ENCODE measurements at places on chromosomes 4 and X. TPM values are rescaled to one million over a fixed set of nuclear protein-coding genes. Genes with fewer than 3 reads are reported as not detected.

- no peaks in the 10 kb centered on the region for H3K27me3 ChIP-seq
- peak; percentile 27 for DNase-seq
- no peaks in the 10 kb centered on the region for H3K4me1 ChIP-seq
- no peaks in the 10 kb centered on the region for H3K36me3 ChIP-seq
- no peak overlapping the region for H3K27ac ChIP-seq
These were observed 744.0 kb downstream of the FSTL5 start for GRCh38 chr4:161419822-161420221.

GRCh38 chrX:118862091-118862490, 38.5 kb downstream of the ZCCHC12 start:
- DNase-seq: no peak
- no peaks in the 10 kb centered on the region for H3K27me3 ChIP-seq
- no peak overlapping the region for H3K27ac ChIP-seq
- H3K36me3 ChIP-seq: no peaks in the 10 kb centered on the region
- H3K4me3 ChIP-seq: no peak overlapping the region

GRCh38 chr4:31548823-31549222, 828.7 kb downstream of the PCDH7 start:
- H3K36me3 ChIP-seq: no peaks in the 10 kb centered on the region
- H3K27ac ChIP-seq: no peak overlapping the region
- H3K27me3 ChIP-seq: no peaks in the 10 kb centered on the region
- H3K4me1 ChIP-seq: no peaks in the 10 kb centered on the region
- DNase-seq: no peak

GRCh38 chr4:108570993-108571569, 49.3 kb upstream of the RPL34 start:
- H3K4me1 ChIP-seq: no peaks in the 10 kb centered on the region
- H3K4me3 ChIP-seq: no peak overlapping the region
- DNase-seq: no peak

- H3K27ac ChIP-seq: no peak overlapping the region
- no peaks in the 10 kb centered on the region for H3K4me1 ChIP-seq
- H3K27me3 ChIP-seq: no peaks in the 10 kb centered on the region
- no peak overlapping the region for H3K4me3 ChIP-seq
- no peaks in the 10 kb centered on the region for H3K36me3 ChIP-seq
These were observed 69.1 kb downstream of the RHOH start for GRCh38 chr4:40265910-40266274.

DNA sequence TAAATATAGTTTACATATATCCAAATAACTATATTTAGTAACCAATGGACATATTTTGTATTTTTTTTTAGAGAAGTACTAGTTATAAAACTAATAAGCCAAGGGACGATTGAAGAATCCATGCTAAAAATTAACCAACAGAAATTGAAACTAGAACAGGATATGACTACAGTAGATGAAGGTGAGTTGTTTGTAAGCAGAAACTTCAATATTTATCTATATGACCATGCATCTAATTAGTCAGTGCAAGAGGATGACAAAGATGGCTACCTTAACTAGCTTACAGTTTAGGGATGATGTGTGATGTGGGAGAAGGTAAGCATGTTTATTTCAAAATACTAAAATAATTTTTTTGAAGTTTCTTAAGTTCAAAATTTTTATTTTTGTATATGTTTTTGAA, 57.7 kb downstream of the HPGDS start:
- no peaks in the 10 kb centered on the region for H3K4me1 ChIP-seq
- no peaks in the 10 kb centered on the region for H3K27me3 ChIP-seq
- H3K27ac ChIP-seq: no peak overlapping the region
- DNase-seq: no peak
- peaks cover 5% of the 10 kb centered on the region for H3K36me3 ChIP-seq
- no peak overlapping the region for H3K4me3 ChIP-seq

DNA sequence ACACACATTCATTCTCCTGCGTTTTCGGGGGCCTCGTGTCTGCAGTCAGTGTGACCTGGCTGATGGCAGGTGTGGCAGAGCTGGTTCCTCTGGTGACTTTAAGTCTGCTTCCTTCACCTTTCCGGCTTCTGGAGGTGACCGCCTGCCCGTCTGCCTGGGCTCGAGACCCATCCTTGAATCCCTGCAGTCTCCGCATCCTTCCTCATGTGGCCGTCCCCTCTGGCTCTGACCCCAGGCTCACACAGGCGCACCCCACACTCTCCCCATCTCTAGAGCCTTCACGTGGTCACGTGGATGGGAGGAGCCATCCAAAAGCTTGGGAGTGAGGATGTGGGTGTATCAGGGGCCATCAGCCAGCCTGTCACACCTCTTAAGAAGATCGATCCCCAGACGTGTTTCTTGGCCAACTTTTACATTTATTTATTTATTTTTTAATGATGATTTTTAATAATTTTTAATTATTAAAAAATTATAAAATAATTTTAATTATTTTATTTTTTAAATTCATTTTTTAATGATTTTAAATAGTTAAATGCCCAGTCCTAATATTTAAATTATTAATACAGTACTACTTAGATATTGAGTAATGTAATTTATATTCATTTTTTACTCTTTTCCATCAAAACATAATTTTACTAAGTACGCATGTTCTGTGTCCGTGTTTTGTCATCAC, 20.9 kb downstream of the RGS12 start:
- no peak for DNase-seq
- no peaks in the 10 kb centered on the region for H3K36me3 ChIP-seq
- no peak overlapping the region for H3K4me3 ChIP-seq
- H3K27ac ChIP-seq: no peak overlapping the region
- no peaks in the 10 kb centered on the region for H3K4me1 ChIP-seq

DNA sequence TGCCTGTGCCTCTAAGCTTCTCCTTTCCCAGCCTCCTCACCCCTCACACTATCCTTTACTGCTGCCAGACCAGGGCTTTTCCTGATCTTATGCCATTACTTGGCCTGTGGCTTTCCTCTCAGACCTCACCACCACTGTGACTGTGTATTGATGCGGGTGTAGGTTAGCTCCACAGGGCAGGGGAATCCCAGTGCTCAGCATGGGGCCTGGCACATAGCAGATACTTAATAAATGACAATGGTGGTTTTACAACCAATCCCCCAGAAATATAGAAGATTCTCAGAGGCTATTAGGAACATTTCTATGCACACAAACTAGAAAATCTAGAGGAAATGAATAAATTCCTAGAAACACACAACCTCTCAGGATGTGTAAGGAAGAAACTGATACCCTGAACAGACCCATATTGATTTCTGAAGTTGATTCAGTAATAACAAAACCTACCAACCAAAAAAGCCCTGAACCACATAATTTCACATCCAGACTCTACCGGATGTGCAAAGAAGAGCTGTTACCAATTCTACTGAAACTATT, 129.6 kb upstream of the QRFPR start:
- DNase-seq: no peak
- no peak overlapping the region for H3K27ac ChIP-seq
- H3K36me3 ChIP-seq: no peaks in the 10 kb centered on the region
- no peak overlapping the region for H3K4me3 ChIP-seq
- H3K27me3 ChIP-seq: no peaks in the 10 kb centered on the region

GRCh38 chrX:100120956-100121355, 289.1 kb downstream of the PCDH19 start:
- no peak overlapping the region for H3K4me3 ChIP-seq
- no peak for DNase-seq
- no peaks in the 10 kb centered on the region for H3K36me3 ChIP-seq
- no peak overlapping the region for H3K27ac ChIP-seq
- H3K4me1 ChIP-seq: no peaks in the 10 kb centered on the region

DNA sequence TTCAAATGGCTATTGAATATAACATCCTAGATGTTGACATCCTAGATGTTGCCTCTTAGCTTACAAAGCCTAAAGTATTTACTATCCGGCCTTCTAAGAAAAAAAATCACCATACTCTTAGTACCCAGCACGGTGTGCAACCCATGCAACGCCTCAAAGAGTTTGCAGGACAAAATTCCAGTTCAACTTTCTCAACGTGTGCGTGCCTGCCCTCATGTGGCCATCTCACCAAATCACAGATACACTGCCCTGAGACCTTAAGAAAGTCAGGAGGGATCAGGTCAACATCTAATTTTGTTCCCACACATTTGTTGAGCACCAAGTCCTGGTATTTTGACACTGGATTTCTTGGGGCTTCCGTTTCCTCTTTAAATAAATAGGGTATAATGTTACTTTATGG, 68.3 kb downstream of the CRMP1 start:
- H3K4me1 ChIP-seq: no peaks in the 10 kb centered on the region
- DNase-seq: peak; percentile 29
- no peak overlapping the region for H3K4me3 ChIP-seq
- no peaks in the 10 kb centered on the region for H3K27me3 ChIP-seq

GRCh38 chr4:89514811-89515210, 207.2 kb upstream of the GPRIN3 start:
- H3K4me1 ChIP-seq: no peaks in the 10 kb centered on the region
- no peaks in the 10 kb centered on the region for H3K27me3 ChIP-seq
- DNase-seq: no peak

DNA sequence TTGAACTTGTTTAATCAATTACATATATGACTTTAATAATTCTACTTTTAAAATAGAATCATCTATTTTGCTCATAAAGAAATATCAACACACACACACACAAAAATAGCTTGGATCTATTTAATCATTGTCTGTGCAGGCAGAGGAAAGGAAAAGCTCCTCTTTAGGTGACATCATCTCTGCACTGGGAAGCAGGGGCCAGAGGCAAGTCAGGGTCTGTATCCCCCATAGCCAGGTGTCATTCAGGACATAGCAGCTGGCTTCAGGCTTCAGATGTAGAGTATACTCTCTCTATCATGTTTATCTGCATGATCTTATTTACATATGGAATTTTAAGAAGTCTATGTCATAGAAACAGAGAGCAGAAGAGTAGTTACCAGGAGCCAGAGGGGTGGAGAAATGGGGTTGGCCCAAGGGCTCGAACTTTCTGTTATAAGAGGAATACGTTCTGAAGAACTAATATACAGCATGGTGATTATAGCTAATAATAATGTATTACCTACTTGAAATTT, 110.4 kb upstream of the LDB2 start:
- no peaks in the 10 kb centered on the region for H3K27me3 ChIP-seq
- no peak for DNase-seq
- H3K4me1 ChIP-seq: no peaks in the 10 kb centered on the region
- no peaks in the 10 kb centered on the region for H3K36me3 ChIP-seq
- H3K27ac ChIP-seq: no peak overlapping the region

DNA sequence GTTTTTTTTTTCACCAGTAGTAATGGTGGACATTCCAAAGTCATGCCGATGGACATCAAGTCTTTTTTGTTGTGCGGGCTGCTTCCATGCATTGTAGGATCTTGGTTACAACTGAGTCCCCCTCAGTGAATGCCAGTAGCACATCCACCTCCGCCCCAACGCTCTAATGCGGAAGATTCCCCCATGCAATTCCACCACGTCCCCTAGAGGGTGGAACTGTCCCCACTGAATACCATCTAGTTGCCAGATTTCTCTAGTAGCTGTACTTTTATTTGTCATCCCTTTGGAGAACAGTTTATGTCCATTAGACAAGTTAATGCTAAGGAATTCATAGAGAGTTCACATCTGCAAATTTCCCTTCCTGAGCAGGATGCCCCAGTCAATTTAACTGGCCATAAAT, 6.7 kb downstream of the SHISA3 start:
- no peaks in the 10 kb centered on the region for H3K36me3 ChIP-seq
- H3K27me3 ChIP-seq: peaks cover 52% of the 10 kb centered on the region
- H3K27ac ChIP-seq: no peak overlapping the region

GRCh38 chrX:149572743-149573142, 14.5 kb downstream of the MAGEA9B start:
- H3K27me3 ChIP-seq: no peaks in the 10 kb centered on the region
- no peaks in the 10 kb centered on the region for H3K4me1 ChIP-seq
- peak; percentile 2 for DNase-seq
- no peak overlapping the region for H3K27ac ChIP-seq
- H3K36me3 ChIP-seq: no peaks in the 10 kb centered on the region

GRCh38 chr4:52103319-52103718, 52.2 kb downstream of the SPATA18 start:
- no peaks in the 10 kb centered on the region for H3K36me3 ChIP-seq
- DNase-seq: peak; percentile 23
- no peaks in the 10 kb centered on the region for H3K27me3 ChIP-seq
- no peak overlapping the region for H3K27ac ChIP-seq
- no peak overlapping the region for H3K4me3 ChIP-seq

DNA sequence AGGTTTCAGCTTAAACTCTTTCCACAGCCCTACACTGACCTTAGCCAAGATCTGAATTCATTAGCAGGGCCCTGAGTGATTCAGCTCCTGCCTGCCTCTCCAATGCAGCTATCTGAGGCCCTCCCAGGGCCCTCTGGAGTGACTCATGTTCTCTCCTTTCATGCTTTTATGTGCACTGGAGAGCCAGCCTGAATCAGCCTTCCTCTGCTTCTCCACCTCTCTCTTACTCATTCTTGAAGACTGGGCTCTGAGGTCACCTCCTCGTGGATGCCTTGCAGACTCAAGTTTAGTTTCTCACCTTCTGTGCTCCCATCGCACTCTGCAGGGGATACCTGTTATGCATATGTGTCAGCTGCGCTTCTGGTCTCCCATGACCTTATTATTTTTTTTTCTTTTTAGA, 3.1 kb upstream of the OCIAD2 start:
- peak overlapping the region; percentile 63 for H3K27ac ChIP-seq
- peaks cover 8% of the 10 kb centered on the region for H3K4me1 ChIP-seq
- H3K4me3 ChIP-seq: no peak overlapping the region
- H3K27me3 ChIP-seq: no peaks in the 10 kb centered on the region
- H3K36me3 ChIP-seq: no peaks in the 10 kb centered on the region

DNA sequence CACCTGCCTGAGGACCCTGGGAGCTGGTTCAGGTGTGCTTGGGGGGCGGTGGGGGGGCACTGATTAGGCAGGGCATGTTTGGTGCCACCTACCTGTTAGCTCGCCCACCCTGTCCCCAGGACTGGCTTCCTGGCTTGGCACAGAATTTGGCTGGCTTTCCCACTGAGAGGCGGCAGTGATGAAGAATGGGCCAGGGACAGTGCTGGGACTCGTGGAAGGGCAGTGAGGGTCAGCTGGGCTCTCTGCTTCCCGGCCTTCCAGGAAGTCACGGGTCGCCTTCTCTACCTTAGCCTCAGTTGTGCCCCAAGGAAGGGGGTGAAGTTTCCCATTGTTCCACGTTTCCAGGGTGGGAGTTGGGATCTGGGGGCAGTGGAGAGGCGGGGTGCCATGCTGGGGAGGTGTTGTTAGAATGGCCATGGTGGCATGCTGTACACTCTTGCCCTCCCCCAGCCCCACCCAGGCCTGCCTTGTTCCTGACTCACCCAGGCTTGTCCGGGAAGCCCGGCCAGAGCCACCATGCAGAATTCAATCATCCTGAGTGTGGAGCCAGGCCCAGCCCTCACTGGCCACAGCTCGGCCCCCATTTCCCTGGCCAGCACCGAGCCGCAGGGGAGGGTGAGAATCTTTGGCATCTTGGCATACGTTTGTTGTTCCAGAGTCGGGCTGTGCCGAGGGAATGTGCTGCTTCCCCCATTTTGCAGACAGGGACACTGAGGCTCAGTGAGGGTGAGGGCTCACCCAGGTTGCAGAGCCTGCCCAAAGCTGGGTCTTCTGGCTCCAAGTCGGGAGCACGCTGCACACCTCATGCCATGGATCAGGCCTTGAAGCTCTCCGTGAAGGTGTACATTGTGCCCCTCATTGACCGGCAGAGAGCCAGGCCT, 21.9 kb upstream of the GPR78 start:
- H3K27me3 ChIP-seq: no peaks in the 10 kb centered on the region
- DNase-seq: no peak
- peaks cover 20% of the 10 kb centered on the region for H3K4me1 ChIP-seq
- no peak overlapping the region for H3K27ac ChIP-seq
- H3K36me3 ChIP-seq: no peaks in the 10 kb centered on the region

Gene EXOC1L
- not detected for total RNA-seq

Gene SOWAHD
- total RNA-seq: 0.24 TPM

Gene HPGD
- total RNA-seq: 129 TPM

Gene TEX13D
- not detected for total RNA-seq

Gene ADGRL3
- total RNA-seq: 21.2 TPM

Gene GSX2
- not detected for total RNA-seq

Gene ADGRG4
- total RNA-seq: 0.08 TPM

Gene S100G
- total RNA-seq: 51.1 TPM

Gene HSD17B13
- 1.00 TPM for total RNA-seq

Gene RTL3
- not detected for total RNA-seq

Gene ARX
- total RNA-seq: not detected

Gene EBP
- 225 TPM for total RNA-seq

All from hepatocyte (in vitro differentiated cells).